ENCODE measurements at places on chromosomes 3 and 15.

GRCh38 chr15:87416591-87417257 is 839.8 kb downstream of the NTRK3 start:
- DNase-seq = no peak

- DNase-seq = no peak
These were observed 193.0 kb downstream of the GREM1 start for GRCh38 chr15:32910839-32911238.

GRCh38 chr15:45448066-45448915 is 69.9 kb upstream of the GATM start:
- DNase-seq = no peak

DNA sequence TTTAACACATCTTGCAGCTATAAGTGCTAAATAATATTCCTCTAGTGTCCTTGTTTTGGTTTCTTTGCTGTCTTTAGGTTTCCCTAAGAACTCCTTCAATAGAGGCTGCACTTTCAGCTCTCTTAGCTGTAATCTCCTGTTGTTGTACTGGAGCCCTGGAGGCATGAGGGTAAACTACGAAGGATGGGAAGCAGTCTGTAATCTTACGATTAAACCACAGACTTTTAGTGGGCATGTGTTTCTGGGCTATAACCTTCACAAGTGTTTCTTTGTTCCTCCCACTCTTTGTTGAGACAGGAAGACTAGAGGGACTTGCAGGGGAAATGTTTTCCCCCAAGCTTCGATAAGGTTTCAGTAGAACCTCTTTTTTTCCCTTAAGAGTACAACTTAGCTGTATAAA is 1058.1 kb downstream of the NSUN3 start:
- DNase-seq = no peak

DNA sequence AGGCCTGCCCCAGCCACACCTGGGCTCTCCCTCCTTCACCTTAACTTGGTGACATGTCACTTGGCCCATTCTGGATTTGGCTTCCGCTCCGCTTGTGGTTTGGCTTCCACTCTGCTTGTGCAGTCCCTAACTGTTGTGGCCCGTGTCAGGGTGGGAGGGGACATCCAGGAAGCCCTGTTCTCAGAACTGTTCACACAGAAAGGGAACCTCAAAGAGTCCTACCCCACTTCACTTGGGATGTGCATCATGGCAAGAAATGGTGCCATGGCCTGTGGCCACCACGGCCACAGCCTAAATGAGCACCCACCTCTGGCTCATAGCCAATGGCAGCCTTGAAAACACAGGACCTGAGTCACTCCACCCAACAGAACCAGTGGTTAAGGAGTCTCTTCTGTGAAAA is 63.4 kb downstream of the CYP19A1 start:
- DNase-seq = no peak

- no peak for DNase-seq
These were observed 66.4 kb downstream of the TCF12 start for GRCh38 chr15:56984681-56985481.

Data from activated naive CD8-positive, alpha-beta T cell treated with anti-CD3 and anti-CD28 coated beads, Interleukin-2, amount 50 U/mL, for 24 hours (primary cell).